Pons (tissue), 1 donor: ENCODE measurements at places on chromosomes 7 and 10.

- DNase-seq: no peak
Measured at GRCh38 chr10:101094121-101094879, 32.5 kb downstream of the KAZALD1 start.

DNA sequence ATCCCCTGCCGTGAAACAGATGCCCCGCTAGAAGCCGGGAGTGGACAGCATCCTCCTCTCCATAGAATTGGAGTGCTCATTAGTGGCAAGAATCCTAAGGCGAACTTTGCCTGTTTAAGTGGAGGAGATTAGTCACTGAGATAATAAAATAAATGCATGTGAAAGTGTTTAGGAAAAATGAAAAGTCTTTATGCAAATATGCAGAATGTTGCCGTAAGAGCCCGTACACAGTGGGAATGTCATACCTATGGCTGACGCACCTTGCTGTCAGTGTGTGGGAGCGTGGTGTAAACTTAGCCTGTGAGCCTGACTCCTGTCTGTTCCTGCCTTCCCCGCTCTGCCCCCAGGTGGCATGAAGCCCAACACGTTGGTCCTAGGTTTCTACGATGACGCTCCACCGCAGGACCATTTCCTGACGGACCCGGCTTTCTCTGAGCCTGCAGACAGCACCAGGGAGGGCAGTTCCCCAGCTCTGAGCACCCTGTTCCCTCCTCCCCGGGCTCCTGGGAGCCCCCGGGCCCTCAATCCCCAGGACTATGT lies 1.7 kb upstream of the TRIP6 start:
- DNase-seq: no peak

DNA sequence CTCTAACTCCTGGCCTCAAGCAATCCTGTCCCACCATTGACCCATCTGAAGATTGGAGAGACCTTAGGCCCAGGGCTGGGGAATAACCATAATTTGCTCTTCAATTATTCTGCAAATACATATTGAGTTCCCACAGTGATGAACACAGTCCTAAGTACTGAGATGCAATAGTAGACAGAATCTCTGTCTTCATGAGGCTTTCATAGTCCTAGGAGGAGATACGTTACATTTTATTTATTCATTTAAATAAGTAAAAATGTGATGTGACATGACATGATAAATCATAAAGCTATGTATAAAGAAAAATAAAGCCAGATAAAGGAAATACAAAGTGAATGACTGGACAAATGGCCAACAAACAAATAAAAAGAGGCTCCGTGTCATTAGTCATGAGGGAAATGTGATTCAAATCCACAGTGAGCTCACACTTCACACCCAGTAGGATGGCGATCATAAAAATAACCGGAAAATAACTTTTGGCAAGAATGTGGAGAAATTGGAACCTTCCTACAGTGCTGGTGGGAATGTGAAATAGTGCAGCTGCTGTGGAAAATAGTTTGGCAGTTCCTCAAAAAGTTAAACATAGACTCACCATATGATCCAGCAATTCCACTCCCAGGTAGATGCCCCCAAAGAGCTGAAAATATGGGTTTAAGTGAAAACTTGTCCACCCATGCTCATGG lies 52.1 kb upstream of the JCAD start:
- DNase-seq: no peak

- no peak for DNase-seq
Measured at GRCh38 chr10:119668461-119668860, 17.3 kb downstream of the BAG3 start.

DNA sequence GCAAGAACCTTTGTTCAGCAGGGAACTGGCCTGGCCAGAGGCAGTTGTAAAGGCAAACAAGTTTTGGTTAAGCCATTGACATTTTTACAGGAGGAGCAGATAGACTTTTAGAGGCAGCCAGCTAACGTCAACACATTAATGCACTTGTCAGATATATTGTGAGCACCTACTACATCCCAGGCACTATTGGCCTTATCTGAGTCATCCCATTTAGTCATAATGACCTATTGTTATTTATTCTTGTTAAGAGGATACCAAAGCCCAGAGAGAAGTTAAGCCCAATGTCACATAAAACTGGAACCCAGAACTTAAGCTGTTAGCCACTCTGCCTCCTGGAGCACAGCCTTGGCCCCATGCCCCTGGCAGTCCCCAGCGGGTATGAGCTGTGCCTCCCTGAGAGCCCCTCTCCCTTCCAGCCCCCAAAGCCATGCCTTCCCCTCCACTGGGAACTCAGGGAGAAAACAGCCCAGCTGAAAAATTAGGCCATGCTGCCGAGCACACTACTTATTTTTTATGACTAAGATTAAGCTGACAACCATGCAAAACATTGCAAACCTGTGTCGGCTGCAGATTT lies 32.7 kb upstream of the TRIM8 start:
- no peak for DNase-seq

DNA sequence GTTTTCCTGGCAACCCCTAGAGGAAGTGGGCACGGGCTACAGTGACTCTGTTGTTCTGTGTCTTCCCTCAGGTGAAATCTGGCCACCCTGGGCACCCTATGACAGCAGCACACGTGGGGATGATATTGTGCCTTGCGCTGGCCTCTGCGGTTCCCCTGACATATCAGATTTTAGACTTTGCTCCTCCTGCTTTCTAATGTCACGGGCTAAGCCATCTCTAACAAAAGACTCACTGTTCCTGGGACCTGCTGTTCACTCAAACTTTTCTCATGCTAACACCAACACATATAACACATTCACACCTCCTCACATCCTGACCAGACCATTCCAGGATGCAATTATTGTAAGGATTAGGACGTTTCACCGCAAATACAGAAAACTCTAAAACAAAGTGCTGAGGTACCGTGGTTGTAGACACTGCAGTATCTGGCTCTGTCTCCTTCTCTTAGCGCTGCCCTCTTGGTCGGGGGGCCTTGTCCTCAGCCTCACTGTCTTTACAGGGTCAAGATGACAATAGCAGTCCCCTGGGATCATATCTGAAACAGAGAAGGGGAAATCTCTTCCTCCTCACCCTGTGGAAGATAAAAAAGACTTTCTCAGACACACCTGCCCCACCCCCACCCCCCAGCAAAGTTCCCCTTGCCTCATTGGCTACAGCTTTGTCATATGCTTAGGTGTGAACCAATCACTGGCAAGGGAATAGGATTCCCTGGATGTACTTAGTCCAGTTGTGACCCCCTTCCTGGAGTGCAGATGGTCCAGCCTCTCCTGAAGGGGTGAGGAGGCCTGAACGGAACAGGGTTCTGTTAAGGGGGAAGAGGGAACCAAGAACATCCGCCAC lies 14.1 kb downstream of the CHN2 start:
- DNase-seq: peak; percentile 28

DNA sequence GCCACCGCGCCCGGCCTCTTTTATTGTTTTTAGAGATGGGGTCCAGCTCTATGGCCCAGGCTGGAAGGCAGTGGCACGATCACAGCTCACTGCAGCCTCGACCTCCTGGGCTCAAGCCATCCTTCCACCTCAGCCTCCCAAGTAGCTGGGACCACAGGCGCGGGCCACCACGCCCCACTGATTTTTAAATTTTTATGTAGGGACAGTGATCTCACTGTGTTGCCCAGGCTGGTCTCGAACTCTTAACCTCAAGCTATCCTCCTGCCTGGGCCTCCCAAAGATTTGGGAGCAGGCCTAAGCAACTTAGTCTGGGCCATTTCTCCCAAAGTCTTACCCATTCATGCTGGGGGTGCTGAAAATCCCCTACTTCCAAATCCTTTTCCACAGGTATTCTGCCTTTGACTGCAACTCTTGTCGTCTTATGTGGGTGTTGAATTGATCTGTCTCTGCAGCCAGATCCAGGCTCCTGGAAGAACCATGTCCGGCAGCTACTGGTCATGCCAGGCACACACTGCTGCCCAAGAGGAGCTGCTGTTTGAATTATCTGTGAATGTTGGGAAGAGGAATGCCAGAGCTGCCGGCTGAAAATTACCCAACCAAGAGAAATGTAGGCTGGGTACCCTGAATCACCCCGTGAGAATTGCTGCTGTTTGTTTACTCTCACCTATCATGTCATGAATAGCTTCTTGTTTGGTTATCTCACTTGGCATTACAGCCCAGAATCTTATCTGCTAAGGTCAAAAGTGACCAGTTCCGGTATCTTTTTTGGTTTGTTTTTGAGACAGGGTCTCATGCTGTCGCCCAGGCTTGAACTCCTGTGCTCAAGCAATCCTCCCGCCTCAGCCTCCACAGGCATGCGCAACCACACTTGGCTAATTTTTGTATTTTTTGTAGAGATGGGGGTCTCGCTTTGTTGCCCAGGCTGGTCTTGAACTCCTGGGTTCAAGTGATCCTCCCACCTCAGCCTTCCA lies 1.1 kb downstream of the ZDHHC4 start:
- DNase-seq: no peak

GRCh38 chr10:59711871-59712494 lies 2.3 kb upstream of the SLC16A9 start:
- DNase-seq: no peak

GRCh38 chr7:32506266-32507054 lies 11.2 kb downstream of the AVL9 start:
- DNase-seq: no peak

DNA sequence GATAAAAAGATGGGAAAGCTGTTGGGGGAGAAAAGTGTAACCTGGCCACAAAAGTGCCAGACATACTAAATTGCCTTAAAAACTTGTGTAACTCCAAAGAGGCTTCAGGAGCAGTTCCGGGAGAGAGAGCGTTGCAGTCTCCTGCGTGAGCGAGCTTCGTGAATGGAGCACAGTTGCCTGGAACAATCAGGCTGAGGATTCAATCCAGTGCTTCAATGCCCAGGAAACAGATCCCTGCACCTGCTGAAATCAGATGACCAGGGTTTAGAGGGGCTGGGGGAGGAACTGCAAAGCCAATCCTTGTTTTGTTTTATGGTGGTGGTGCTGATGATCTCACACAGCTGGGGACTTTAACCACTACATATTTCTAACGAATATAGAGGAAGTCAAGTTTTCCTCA lies 398.3 kb downstream of the DPP6 start:
- DNase-seq: no peak

- peak; percentile 78 for DNase-seq
Measured at GRCh38 chr7:41779918-41780317, 77.0 kb upstream of the INHBA start.

DNA sequence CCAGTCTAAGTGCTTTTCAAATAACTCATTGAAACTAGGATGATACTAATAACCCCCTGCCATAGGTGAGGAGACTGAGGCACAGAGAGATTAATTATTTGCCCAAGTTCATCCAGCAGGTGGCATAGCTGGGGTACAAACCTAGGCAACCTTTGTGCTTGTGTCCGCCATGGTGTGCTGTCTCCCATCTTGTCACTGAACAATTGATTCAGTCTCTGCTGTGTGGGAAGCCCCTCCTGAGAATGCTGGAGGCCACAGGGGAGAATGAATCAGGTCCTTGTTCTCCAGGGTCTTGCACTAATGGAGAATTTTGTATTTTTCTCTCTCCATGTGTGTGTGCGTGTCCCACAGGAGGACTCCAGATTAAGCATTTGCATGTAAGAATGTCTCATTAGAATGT lies 15.8 kb upstream of the TMEM236 start:
- DNase-seq: no peak

- no peak for DNase-seq
Measured at GRCh38 chr10:25651534-25651933, 282.5 kb upstream of the MYO3A start.

- no peak for DNase-seq
Measured at GRCh38 chr7:104836976-104837375, 177.0 kb upstream of the KMT2E start.

- no peak for DNase-seq
Measured at GRCh38 chr7:130960208-130960988, 226.4 kb upstream of the KLF14 start.

GRCh38 chr7:124681946-124682345 lies 83.6 kb downstream of the GPR37 start:
- no peak for DNase-seq

- no peak for DNase-seq
Measured at GRCh38 chr7:22729180-22729825, 2.3 kb downstream of the IL6 start.

- DNase-seq: no peak
Measured at GRCh38 chr10:110746969-110747608, 103.0 kb downstream of the RBM20 start.

DNA sequence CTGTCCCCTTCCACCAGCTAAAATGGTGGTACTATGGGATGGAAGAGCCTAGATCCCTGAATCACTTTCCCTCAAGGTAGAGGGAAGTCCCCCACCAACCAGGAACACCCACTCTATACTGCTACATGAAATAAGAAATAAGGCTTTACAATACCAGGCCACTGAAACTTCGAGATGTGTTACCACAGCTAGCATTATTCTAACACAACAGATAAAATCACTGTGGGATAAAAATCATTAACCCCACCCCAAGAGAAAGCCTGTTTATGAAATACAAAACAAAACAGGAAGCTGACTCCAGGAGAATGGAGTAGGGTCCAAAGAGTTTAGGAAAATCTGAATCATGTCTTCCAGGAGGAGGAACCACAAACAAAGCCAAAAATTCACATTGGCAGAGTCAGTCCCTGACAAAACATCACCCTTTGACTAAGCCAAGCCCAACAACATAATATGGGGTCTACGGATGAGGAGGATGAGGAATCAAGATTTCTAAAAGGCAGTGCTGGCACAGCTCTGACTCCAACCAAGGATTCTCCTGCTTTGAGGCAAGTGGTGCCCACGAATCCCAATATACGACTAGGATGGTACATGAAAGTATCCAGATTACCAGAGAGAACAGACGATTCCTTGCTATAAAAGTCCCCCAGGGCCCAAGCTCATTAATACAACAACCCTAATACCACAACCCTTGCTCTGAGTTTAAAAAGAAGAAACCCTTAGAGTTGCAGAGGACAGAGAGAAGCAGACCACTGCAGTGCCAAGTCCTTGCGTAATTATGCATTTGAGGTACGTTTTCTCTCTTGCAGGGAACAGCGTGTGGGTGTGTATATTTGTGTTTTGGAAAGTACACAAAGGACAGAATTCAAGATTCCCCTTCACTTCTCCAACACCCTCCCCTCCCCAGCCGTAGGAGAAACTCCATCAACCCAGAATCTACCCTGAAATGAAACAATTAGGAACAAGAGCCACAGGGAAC lies 23.7 kb downstream of the XPNPEP1 start:
- DNase-seq: no peak

GRCh38 chr10:95334805-95335144 lies 44.0 kb upstream of the PDLIM1 start:
- no peak for DNase-seq

DNA sequence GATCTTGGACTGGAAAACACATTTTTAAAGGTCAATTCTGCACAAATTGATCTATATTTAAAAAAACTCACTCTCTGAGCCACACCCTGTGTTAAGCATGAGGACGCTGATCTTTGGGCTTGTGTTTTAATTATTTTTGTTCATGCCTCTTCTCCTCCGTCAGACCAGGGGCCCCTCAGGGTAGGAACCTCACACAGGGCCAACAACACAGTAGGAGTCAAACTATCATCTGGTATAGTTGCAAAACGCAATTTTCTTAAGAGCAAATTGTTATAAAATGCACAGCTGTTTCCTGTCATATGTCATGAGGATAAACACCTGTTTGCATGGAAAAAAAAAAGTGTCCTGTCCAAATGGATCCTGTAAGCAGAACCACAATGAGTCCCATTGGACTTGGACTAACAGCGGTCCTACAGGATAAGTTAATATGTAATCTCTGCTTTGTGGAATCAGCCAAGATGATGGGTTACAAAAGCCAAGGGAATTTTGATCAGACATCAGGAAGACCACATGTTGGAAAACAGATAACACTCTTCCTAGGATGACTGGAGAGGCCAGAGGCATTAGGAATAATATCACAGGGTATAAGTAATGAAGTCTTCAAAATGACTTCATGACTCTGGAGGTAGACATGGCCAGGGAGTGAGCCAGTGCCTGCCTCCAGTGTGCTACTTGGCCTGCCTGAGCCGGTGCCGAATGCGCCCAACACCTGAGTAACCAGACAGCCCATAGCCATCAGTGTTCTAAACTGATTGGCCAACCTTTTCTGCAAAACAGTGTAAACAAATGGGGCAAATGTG lies 184.9 kb upstream of the ADCY1 start:
- DNase-seq: no peak
